ENCODE measurements at places on chromosomes 2 and 18.

DNA sequence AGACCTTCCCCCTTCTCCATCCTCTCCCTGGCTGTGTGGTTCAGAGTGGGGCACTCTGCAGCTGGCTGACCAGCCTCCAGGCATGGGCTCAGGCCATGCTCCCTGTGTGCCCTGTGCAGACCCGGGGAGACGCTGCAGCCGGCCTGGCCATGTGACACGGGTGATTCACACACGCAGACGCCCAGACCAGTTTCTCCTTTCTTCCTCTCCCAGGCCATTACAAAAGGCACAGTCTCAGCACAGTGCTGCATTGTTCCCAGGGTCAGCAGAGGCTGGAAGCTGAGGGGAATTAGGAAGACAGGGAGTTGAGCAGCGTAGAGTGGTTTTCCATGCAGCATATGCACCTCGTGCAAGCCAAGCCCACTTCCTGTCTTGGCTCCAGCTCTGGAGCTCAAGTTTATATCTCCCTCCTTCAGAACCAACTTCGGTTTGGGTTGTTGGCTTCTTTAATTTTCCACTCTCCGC, 288.5 kb downstream of the TNS1 start:
- DNase-seq = no peak

GRCh38 chr18:3528231-3528630, 78.3 kb downstream of the TGIF1 start:
- DNase-seq = no peak

DNA sequence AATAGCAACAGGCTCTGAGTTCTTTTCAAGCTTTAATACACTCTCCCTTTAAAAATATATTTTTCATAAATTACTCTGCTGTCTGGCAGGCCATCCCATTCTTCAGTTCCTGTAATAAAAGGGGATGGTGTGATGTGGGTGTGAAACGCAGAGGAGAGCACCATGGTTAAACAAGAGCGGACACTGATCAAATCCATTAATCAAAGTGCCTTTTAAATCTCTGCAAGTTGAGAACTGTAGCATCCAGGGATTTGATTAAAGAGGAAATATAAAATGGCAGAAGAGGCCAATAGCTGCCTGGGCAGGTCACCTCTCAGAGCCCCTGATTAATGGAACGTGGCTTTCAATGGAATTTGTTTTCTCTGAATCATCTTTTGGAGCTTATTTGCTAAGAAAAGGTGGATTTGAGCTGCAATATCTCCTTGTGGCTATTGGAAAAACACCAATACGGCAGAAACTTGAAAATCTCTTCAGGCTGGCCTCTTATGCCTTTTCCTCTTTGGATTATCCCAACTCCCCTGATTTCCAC, 96.9 kb downstream of the ACTR3 start:
- no peak for DNase-seq

DNA sequence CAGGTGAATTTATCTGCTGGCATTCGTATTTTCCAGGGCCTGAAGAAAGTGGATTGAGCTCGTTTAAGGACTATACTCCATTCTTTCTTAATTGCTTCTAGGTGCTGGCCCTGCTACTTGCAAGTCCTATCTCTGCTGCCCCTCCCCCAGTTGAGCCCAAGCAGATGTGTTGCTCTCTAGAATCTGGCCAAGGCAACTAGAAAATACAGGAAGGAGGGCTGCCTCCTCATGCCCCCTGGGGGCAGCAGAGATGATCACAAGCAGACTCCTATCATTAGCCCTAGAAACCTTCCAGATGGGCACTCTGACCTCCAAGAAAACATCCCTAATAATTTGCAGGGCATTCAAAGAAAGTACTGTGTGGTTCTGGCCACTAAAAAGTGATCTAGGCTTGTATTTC, 72.5 kb upstream of the CYP26B1 start:
- peak; percentile 14 for DNase-seq

- no peak for DNase-seq
Observed at GRCh38 chr2:203583701-203584100, 48.6 kb upstream of the RAPH1 start.

GRCh38 chr2:170525566-170525900, 189.6 kb upstream of the SP5 start:
- DNase-seq = peak; percentile 84

- peak; percentile 30 for DNase-seq
Observed at GRCh38 chr2:69917852-69918251, 2.9 kb downstream of the MXD1 start.

GRCh38 chr2:27984153-27984552, 93.6 kb downstream of the BABAM2 start:
- no peak for DNase-seq

- peak; percentile 49 for DNase-seq
Observed at GRCh38 chr2:3728104-3729054, 25.0 kb downstream of the DCDC2C start.

Measured in SW 1271 (cell line).